Fibroblast of skin of right quadriceps (primary cell): ENCODE measurements at places on chromosomes 11 and 22.
A peak's percentile ranks its signal among the peaks of the same experiment; 100 is the strongest.

DNA sequence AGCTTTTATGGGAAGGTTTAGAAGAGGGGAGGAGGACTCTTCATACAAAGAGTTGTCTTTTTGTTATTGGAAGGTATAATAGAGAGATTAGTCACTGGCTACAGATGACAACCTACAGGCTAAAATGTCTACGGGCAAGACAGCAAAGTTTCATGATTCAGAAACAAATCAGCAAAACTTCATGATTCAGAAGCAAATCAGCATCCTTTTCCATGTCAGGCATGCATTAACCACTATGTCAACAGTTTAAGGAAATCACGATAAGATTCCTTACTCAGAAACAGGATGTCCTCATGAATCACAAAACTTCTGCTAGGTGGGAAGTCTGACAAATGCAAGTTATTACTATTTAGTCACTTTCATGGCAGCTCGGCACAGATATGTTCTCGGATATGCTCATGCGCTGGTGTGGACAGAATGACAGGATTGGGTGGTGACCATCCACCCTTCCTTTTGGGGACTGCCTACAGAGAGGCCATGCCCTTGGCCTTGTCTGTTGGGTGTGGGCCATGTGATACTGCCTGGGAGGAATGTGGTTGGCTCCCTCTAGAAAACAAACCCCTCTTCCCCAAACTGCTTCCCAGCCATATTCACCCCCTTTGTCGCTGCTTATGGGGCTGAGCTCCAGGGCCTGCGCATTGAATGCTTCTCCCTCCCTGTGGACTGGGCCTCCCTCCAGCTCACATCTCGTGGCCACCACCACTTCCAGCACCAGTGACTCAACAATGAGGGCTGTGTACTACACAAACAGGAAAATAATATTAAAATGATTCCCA, 10.1 kb downstream of the C11orf91 start:
- DNase-seq, result peak; percentile 99

DNA sequence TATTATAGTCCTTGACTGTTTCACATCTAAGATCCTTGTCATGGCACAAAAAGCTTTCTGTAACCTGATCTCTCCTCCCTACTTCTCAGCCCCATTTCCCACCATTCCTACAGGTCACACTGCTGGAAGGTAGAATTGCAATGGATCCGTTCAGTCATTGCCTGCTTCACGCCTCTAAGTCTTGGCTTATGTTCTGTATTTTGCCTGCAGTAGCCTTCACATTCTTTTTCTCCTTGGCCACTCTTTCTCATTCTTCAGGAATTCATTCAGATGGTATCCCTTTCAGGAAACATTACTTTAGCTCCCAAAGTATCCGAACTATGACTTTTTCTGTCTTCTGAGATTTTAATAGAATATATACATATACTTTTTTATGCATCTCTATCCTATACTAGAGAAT, 731.5 kb downstream of the NTM start:
- peak; percentile 56 for DNase-seq

DNA sequence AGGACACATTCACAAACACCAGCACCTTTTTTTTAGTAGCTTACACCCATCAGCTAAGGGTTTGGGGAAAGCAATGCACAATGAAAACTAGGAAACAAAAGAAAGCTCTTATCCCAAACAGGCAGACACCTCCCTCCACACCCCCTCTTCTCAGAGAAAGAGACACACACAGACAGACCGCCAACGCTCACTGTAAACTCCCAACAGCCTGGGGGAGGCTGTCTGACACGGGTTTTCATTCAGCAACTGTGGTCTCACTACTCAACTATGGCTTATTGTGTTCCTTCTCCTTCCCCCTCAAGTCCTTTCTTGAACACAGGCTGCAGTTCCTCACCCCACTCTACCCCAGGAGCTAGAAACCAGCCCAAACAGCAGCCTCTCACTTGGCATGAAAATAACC, 123.4 kb downstream of the C11orf58 start:
- DNase-seq, result no peak

GRCh38 chr22:36463783-36464184, 17.7 kb downstream of the TXN2 start:
- no peak for DNase-seq

- DNase-seq, result no peak
Measured at GRCh38 chr22:44444341-44445306, 53.4 kb downstream of the RTL6 start.

DNA sequence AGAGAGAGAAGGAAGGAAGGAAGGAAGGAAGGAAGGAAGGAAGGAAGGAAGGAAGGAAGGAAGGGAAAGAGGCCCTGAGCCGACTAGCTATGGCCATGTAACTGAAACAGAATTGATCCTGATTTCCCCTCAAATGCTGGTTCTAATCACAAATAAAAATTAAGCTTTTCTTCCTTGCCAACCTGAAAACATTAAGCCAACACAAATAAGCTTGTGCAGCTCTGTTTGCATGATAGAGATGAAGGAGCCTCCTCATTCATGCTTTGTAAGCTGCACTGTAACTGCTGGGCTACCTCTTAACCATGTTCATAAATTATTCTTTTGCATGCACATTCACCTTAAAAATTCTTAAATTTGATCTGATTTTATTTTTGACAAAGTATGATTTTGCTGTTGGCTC, 27.7 kb upstream of the APOL5 start:
- DNase-seq, result no peak

DNA sequence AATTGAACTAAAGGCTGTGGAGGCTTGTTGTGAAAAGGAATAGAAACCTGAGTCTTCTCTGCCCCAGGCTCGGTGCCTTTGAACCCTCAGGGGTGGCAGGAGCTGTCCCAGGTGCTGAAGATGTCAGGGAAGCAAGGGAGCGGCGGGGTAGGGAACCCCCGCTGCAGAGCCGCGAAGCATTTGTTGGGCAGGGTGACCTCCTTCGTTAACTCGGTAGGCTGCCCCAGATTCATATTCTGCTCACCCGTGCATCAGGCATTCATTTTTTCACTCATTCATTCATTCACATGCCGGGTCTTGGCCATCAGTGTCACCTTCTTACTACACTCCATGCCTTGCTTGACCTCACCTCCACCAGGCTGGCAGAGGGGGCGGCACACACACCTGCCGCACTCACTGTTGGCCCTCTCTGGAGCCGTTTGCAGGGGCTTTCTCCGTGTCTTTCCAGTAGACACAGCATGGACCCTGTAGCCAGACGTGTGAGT, 618.9 kb downstream of the BRD1 start:
- no peak for DNase-seq

GRCh38 chr11:10639350-10639749, 54.2 kb downstream of the IRAG1 start:
- no peak for DNase-seq

DNA sequence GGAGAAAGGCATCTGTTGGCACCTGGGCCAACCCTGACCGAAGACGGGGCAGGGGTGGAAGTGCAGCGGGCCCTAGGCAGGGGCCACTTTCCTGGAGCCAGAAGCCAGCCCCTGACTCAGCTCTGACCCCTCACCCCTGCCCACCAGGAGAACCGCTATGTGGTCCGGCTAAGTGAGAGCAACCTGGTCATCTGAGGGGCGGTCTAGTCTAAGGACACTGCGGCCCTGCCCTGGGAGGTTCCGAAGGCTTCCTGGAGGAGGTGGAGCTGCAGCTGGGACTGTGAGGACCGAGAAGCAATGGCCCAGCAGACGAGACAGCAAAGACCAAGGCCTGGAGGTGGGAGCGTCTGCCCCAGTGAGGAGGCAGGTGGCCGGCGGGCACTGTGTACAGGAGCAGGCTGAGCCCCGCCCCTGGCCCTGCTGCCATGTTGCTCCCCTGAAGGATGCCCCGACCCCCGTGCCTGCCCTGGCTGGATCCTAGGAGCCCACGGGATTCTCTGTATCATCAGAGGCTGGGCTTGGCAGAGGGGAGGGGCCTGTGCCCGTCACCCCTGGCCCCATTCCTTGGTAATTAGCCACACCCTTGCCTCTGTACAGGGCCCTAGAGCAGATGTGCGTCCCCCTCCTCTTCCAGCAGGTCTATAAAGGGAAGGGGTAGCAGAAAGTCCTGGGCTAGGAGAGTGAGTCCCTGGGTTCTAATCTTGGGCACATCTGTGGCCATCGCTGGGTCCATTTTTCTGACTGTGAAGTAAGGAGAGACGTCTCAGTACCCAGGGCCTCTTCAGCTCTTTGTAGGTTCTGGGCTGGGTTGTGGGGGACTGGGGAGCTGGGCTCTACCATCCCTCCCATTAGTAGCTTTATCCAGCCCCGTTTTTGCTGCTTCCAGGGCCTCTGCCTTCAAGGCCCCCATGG, 19.4 kb downstream of the RELT start:
- DNase-seq, result no peak

- DNase-seq, result peak; percentile 94
Measured at GRCh38 chr11:62705880-62706849, 1.1 kb downstream of the BSCL2 start.

- DNase-seq, result no peak
Measured at GRCh38 chr11:3189196-3189843, 24.2 kb upstream of the OSBPL5 start.

DNA sequence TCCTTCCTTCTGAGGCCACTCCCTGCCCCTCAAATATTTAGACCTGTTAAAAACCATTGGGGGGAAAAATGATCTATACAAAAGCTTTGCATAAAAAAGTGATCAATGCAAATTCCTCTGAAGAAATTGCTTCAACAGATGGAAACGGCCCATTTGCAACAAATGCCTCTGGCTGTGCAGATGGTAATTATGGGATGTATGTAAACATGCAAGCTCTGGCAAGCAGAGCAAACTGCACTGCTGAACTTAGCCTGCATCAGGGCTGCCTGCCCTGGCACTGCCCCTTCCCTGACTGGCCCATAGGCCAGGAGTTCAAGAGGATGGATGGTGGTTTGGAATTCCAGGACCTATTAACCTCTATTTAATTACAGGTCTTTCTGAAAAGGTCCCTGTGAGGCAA, 388.7 kb downstream of the MIAT start:
- DNase-seq, result no peak

GRCh38 chr11:1062075-1062820, 12.4 kb upstream of the MUC2 start:
- DNase-seq, result no peak

GRCh38 chr11:13889552-13890249, 72.8 kb upstream of the SPON1 start:
- no peak for DNase-seq

DNA sequence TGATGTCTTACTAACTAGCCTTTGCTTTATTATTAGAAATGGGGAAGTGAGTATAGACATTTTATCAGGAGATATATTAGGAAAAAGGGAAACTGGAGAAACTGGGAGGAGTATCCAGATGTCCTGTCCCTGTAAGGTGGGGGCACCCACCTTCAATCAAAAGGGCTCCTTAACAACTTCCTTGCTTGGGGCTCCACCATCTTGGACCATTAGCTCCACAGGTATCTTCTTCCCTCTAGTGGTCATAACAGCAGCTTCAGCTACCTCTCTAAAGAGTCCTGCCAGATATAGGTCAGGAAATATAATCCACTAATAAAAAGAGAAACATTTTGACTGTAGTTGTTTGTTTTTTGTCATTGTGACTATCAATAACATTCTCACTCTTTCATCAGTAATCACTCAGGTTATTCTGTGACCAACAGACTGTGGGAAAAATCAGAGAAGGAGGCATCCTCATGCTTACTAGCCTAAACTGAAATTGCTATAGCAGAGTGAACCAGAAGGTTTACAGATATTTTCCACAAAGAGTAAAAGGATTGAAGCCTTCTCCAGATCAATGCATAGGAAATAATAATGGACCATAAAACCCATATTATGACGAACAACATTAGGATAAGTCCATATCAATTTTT, 10.4 kb downstream of the OR51B4 start:
- DNase-seq, result peak; percentile 15

- DNase-seq, result peak; percentile 62
Measured at GRCh38 chr11:128790196-128790595, 76.9 kb downstream of the KCNJ1 start.

- DNase-seq, result no peak
Measured at GRCh38 chr22:24455751-24456426, 28.5 kb downstream of the ADORA2A start.

GRCh38 chr11:69444381-69445130, 36.9 kb upstream of the LINC01488 start:
- DNase-seq, result peak; percentile 88

DNA sequence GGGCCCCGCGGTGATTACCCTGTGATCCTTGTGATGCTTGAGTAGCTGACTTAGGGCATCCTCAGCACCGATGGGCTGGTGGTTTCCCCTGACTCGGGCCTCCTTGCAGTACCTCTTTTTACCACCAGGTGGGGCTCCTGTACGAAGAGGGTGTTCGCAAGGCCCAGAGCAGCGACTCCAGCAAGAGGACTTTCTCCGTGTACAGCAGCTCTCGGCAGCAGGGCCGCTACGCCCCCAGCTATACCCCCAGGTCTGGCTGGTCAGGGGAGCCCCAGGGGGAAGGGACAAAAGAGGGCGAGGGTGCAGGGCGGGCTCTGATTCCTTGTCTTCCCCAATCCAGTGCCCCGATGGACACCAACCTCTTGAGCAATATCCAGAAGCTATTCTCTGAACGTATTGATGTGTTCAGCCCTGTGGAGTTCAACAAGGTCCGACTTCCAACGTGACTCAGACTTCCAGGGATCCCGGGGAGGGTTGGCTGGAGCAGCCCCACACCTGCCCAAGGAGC, 1.3 kb upstream of the TM7SF2 start:
- peak; percentile 67 for DNase-seq

DNA sequence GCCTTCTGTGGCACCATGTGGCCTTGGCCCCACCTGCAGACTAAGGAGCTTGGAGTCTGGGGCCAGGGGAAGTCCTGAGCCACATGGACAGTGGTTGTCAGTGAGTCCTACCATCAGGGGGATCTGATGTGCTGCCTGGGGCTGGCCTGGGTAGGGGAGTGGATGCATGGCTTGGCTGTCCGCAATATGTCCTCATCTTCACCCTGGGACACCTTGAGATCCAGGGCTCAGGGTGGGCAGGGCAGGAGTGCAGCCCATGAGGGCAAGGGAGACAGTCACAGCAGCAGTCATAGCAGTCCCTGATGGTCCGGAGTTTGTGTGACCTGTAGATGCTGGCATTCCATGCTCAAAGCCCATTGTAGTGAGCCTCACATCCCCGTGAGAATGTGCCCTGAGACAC, 256.8 kb upstream of the B3GAT1 start:
- DNase-seq, result no peak

GRCh38 chr11:100908746-100909145, 220.9 kb downstream of the PGR start:
- DNase-seq, result peak; percentile 87
